ENCODE measurements at places on chromosomes 16 and 17.

DNA sequence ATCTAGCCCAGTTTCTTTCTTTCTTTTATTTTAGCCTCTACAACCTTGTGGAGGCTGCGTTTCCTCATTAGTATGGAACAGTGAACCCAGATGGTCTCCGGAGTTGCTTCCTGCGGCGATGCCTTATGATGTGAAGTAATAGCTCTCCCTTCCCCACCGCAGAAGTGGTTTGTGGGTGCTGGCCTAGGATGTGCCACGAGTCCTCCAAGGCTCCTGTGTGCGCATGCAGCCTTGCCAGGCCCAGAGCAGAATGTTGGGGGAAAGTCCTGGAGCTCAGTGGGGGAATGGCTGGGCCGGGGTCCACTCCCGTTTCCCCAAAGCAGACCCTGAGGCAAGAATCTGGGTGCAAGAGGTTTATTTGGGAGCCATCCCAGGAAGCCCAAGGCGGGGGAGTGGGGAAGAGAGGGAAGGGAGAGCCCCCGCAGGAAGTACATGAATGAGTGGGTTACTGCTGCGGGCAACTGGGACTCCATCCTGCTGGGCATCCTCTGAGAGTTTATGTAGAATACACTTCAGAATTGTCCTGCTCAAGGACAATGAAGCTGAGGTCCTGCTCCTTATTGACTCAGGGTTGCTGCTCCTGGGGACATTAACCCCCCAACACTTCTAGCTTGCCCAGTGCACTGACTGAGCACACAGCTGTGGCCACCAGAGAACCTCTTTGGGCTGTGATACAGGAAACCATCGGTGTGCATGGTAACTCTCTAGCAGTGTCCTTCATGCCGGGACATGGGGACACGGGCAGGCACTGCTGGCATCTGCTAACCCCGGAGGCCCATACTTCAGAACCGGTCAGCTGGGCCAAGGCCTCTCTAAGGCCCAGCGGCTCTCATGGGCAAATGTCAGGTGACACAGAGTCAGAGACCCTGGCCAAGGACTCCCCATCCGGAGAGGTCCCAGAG is 3.7 kb upstream of the HCRT start:
- DNase-seq, result no peak

DNA sequence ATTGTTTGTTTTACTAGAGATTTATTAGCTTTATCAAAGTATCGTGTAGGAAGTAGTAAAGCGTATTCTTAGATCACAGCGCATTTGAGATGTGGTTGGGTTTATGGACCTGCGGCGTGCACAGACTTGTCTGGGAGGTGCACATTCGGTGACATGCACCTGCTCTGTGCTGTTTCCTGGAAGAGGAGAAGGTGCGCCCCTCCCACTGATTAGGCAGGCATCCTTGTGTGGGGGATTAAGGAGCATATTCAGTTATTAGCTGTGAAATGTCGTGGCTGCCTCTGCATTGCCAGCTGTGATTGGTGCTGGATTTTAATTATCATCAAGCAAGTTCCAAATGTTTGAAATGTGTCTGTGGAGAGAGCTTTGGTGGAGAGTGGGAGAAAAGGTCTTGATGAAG is 903.8 kb upstream of the RBFOX1 start:
- no peak for DNase-seq

- DNase-seq, result no peak
Observed at GRCh38 chr17:68389041-68389440, 68.3 kb downstream of the WIPI1 start.

GRCh38 chr17:36703860-36704266 is 102.5 kb downstream of the MRM1 start:
- peak; percentile 83 for DNase-seq

- no peak for DNase-seq
Observed at GRCh38 chr16:88339930-88340754, 42.6 kb upstream of the ZNF469 start.

DNA sequence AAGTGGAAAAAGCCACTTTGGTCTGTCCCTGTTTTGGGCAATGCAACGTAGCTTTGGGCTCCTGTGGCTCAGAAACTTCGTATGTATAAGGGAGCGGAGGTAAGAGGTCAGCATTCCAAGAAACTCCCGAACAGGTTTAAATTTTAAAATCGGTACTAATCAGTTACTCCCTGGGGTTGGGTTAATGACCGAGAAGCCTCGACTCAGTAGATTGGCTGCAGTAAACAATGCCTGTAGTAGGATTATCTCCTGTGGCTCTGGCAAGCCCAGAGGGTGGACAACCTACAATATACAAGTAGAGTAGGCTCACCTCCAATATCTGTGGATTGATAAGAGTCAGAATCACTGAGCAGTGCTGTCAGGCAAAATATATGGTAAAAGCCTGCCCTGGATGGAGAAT is 1.6 kb upstream of the GNA13 start:
- no peak for DNase-seq

GRCh38 chr16:66932076-66932475 is 2.1 kb downstream of the CIAO2B start:
- DNase-seq, result no peak

- no peak for DNase-seq
Observed at GRCh38 chr17:41863074-41863848, 2.0 kb downstream of the KLHL11 start.

DNA sequence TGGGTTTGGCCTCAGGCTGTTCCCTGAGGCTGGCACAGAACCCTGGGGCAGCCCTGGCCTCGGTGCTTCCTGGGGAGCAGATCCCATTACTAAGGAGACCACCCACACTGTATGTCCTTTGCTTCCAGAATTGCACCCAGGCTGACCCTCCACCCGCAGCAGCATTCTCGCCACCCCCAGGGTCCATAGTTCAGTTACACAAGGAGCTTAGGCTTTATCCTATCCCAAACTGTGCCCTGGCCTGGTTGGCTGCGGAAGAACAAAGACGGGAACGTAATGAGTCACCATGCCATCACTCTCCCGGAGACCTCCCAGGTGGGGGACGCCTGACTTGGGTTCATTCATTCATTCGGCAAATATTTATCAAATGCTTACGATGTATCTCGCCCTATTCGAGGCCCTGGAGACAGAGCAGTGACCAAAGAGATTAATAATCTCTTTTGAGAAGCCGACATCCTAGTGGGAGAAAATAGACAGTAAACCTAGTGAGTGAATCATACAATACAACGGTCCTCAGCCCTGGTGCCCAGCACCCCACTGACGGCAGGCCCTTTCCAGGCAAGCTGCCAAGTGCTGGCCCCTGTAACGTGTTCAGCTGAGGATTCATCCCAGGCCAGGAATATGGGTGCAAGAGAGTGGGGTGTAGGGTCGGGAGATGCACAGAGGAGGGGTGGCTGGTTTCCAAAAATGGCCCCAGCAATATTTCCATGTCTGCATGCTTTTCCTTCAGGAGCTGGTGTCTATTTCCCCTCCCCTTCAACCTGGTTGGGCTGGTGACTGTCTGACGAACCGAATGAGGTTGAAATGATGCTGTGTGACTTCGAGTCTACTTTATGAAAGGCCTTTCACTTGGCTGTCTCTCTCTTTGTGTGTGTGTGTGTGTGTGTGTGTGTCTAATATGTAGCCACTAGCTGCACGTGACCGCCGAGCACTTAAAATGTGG is 134.2 kb downstream of the MGAT5B start:
- no peak for DNase-seq
